ENCODE measurements at places on chromosomes 7 and 10. TPM values are rescaled to one million over a fixed set of nuclear protein-coding genes. Genes with fewer than 3 reads are reported as not detected.
A peak's percentile ranks its signal among the peaks of the same experiment; 100 is the strongest.

The CLDN3 gene
- 0.68 TPM for total RNA-seq

The DNAJC12 gene
- 2.1 TPM for total RNA-seq

DNA sequence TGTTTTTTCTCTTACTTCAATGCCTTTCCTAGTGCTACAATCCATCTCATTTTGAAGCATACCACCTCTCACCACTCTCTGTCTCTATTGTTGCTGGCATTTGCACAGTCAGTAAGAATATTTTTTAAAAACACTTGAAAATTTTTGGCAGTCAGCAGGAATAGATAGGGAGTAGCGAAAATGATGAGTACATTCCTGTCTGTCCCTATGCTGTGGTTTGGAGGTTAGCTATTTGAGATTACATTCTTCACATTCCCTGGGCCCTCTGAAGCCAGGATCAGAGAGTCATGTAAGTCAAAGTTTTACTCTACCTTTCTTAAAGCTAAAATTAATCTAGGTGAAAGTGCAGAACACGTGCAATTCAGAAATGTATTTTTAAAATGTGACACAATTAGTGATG, 53.0 kb upstream of the MAGI2 start:
- no peak overlapping the region for H3K4me3 ChIP-seq
- H3K4me1 ChIP-seq = no peaks in the 10 kb centered on the region
- H3K27ac ChIP-seq = no peak overlapping the region
- peak; percentile 68 for DNase-seq
- H3K27me3 ChIP-seq = no peaks in the 10 kb centered on the region

DNA sequence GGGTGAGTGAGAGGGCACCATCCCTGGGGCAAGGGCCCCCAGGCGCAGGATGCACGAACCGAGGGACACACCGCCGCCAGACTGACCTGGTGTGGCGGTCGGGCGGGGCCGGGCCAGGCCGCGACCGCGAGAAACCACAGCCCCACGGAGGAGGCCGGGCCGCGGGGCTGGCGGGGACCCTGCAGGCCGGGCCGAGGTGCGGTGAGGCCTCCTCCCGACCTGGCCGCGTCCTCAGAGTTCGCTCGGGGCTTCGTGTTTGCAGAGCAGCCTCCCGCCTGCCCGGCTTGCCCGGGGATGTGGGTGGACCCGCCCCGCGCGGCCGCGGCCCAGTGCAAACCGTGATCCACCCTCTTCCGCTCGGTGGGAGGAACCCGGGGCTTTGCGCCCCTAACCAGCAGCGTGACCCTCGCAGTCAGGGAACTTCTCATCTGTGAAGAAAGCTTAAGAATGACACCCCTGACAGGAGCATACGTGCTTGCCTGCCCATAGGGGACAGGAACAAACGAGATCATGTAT, 20.6 kb upstream of the HOXA13 start:
- peaks cover 88% of the 10 kb centered on the region for H3K27me3 ChIP-seq
- H3K4me1 ChIP-seq = no peaks in the 10 kb centered on the region
- H3K36me3 ChIP-seq = no peaks in the 10 kb centered on the region
- no peak for DNase-seq
- no peak overlapping the region for H3K4me3 ChIP-seq

GRCh38 chr7:12069757-12070156, 141.3 kb upstream of the TMEM106B start:
- no peaks in the 10 kb centered on the region for H3K4me1 ChIP-seq
- no peaks in the 10 kb centered on the region for H3K27me3 ChIP-seq
- H3K36me3 ChIP-seq = no peaks in the 10 kb centered on the region
